ENCODE measurements at places on chromosomes 1 and 21. TPM values are rescaled to one million over a fixed set of nuclear protein-coding genes. Genes with fewer than 3 reads are reported as not detected.
A peak's percentile ranks its signal among the peaks of the same experiment; 100 is the strongest.

DNA sequence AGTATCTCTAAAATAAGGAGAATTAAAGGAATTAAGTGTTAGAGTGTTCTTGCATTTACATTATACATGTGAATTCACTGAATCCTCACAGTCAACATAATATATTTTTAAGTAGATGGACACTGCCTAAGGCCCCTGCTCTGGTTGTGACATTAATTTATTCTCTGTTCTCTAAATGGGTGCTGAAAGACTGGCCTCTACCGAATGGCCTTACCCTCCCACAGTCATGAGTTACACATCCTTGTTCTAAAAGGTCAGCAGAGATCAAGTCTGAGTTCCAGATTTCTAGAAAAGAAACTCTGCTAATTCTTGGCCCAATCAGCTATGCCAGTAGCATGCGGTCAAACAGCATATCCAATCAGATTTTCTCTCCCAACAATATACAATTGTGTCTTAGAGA, 193.2 kb downstream of the TM2D1 start:
- no peaks in the 10 kb centered on the region for H3K36me3 ChIP-seq
- DNase-seq: no peak
- H3K27ac ChIP-seq: no peak overlapping the region
- no peak overlapping the region for H3K4me3 ChIP-seq
- no peaks in the 10 kb centered on the region for H3K4me1 ChIP-seq

DNA sequence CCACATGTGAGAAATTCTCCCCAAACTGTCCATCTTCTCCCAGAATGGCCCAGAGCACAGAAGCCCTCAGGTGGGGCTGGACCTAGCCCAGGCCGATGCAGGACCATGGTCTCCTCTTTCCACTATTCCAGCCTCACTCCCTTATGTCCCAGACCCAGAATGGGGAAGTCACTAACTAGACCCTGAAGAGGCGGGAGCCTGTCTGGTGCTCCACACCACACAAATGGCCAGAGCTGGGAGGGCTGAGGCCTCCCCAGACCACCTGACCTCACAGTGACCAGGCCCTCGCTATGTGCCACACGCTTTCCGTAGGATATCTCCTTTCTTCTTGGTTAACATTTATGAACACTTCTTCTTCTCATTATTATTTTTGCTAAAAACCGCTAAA, 54.9 kb upstream of the EDN2 start:
- no peaks in the 10 kb centered on the region for H3K27me3 ChIP-seq
- H3K27ac ChIP-seq: no peak overlapping the region
- peaks cover 1% of the 10 kb centered on the region for H3K36me3 ChIP-seq
- no peak overlapping the region for H3K4me3 ChIP-seq
- peaks cover 3% of the 10 kb centered on the region for H3K4me1 ChIP-seq
- DNase-seq: no peak

Gene GSTM5
- not detected for polyA plus RNA-seq

Gene CEP350
- polyA plus RNA-seq: 21.4 TPM

DNA sequence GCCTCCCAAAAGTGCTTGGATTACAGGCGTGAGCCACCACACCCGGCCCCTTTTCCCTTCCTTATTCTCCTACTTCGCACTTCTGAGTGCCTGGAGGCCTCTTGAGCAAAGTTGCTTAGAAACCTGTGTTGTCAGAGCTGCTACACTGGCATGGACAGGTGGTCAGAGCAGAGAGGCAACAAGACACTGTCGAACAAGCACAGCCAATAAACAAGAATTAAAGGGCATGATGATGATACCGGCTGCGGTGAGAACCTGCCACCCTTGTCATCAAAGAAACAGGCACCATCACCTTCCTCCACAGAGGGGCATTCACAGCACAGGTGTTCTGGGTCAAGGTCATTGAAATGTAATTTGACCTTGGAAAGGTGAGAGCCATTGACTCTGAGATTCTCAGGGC, 23.3 kb downstream of the STUM start:
- no peak overlapping the region for H3K4me3 ChIP-seq
- no peaks in the 10 kb centered on the region for H3K36me3 ChIP-seq
- H3K4me1 ChIP-seq: no peaks in the 10 kb centered on the region
- no peak overlapping the region for H3K27ac ChIP-seq

GRCh38 chr1:181423301-181423918, 59.9 kb upstream of the CACNA1E start:
- H3K4me1 ChIP-seq: peaks cover 19% of the 10 kb centered on the region
- no peak overlapping the region for H3K27ac ChIP-seq
- H3K27me3 ChIP-seq: no peaks in the 10 kb centered on the region
- H3K4me3 ChIP-seq: no peak overlapping the region

DNA sequence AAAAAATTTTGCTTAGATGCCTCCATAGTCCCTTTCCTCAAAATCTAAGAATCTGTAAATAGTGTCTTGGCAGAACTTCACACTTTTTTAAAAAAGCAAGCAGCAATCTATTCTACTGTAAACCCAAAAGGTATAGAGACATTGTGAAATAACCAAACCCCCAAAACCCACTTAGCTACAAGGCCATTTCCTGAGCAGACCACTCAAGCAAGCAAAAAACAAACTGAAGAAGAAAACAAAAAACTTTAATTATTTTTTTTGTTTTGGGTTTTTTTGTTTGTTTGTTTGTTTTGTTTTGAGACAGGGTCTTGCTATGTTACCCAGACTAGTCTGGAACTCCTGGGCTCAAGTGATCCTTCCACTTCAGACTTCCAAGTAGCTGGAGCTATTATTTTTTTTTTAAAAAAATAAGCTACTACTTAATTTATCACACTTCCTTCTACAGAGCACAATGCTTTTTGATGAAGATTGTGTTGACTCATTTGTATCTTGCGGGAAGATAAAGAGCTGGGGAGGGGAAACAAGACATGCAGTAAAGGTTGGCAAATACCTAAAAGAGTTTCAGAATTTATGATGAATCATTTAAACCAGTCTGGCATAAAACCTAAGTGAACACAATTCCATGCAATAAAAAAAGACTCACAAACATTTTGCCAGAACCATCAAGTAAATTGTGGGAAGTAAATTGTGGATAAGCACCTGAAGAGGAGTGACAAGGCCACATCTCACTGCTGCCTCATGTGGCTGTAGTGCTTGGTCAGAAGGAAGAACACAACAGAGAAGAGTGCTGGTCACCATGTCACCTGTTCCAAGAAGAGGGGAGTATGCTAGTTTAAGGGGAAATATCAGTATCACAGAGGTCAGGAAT, 2.7 kb upstream of the PTPN22 start:
- no peak overlapping the region for H3K4me3 ChIP-seq
- DNase-seq: peak; percentile 58
- no peaks in the 10 kb centered on the region for H3K27me3 ChIP-seq
- no peaks in the 10 kb centered on the region for H3K36me3 ChIP-seq

DNA sequence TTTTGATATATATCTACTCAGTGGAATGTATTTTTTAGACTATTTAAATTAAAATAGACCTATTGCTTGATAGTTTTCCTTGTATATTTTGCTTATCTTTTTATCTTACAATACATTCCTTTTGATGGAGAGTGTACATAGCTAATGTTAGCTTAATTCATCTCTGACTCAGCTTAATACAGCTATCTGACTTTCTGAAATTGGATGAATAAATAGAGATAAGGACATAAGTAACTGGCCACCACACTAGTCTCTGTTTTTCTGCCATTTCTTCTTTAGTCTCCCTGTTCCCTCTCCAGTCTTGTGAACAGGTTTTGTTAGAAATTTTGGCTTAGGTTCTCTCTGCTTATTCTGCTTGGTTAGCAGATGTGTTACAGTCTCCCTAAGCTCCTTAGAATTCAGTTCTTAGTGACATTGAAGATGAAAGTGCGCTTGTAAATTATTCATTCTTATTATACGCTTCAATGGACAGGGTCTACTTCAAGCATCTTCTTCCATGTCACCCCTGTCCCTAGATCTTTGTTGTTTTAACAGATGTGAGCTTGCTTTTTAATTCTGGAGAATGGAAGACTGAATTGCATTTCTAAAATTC, 59.6 kb downstream of the XPR1 start:
- no peak for DNase-seq
- H3K27ac ChIP-seq: no peak overlapping the region
- no peaks in the 10 kb centered on the region for H3K36me3 ChIP-seq
- no peaks in the 10 kb centered on the region for H3K4me1 ChIP-seq
- H3K27me3 ChIP-seq: no peaks in the 10 kb centered on the region
- no peak overlapping the region for H3K4me3 ChIP-seq

DNA sequence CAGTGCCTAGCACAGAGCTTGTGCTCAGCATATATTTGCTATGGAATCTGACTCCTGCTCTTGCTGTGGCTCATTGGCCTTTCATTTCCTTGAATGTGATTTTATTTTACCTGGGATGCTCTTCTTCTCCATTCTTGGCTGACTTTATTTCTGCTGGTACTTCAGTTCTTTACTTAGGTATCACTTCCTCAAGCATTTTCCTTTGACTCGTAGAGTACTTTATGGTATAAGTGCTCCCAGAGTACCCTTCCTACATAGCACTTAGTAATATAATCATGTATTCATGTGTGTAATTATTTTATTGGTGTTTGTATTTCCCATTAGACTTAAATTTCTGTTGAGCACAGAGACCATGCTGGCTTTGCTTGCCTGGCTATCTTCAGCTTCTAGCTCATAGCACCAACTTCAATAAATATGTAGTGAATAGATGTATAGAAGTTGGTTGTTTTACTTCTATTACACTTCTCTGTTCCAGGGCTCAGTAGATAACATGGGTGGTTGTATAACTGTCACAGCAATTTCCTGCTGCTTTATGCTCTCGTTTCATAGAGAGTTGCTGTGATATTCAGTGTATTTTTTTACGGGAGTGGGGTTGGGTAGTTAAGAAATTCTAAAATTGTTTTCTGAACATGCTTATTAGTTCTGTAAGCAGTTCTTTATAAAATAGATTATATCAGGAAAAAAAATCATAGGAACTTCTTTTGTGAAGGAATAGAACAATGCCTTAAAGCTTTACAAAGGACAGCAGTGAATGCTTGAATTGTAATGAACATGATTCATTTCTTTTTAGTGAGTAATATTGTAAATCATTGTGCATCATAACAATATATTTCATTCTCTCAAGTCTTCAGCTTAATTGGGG, 112.2 kb downstream of the NEK7 start:
- H3K4me3 ChIP-seq: no peak overlapping the region
- H3K4me1 ChIP-seq: no peaks in the 10 kb centered on the region

Gene EFCAB7
- 7.2 TPM for polyA plus RNA-seq

DNA sequence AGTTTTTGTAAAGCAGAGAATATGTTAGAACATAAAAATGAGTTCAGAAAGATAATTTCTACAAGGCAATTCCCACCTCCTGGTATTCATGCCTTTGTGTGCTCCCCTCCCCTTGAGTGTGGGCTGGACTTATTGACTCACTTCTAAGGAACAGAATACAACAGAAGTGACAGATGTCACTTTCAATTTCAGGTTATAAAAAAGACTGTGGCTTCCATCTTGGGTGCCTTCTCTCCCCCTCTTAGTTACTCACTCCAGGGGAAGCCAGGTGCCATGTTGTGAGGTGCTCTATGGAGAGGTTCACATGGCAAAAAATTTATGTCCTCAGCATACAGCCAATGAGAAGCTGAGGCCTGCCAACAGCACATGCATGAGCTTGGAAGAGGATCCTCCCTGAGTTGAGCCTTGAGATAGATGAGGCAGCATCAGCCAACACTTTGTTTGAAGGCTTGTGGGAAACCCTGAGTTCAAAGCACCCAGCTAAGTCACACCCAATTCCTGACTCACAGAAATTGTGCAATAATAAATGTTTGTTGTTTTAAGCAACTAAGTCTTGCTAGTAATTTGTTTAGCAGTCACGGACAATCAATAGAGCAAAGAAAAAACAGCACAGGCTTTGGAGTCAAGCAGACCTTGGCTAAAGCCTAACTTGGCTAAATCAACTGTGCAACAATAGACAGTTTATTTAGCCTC, 73.5 kb upstream of the NGF start:
- H3K27ac ChIP-seq: no peak overlapping the region
- no peak for DNase-seq
- no peak overlapping the region for H3K4me3 ChIP-seq
- no peaks in the 10 kb centered on the region for H3K4me1 ChIP-seq
- no peaks in the 10 kb centered on the region for H3K36me3 ChIP-seq

Gene TNFSF18
- not detected for polyA plus RNA-seq

DNA sequence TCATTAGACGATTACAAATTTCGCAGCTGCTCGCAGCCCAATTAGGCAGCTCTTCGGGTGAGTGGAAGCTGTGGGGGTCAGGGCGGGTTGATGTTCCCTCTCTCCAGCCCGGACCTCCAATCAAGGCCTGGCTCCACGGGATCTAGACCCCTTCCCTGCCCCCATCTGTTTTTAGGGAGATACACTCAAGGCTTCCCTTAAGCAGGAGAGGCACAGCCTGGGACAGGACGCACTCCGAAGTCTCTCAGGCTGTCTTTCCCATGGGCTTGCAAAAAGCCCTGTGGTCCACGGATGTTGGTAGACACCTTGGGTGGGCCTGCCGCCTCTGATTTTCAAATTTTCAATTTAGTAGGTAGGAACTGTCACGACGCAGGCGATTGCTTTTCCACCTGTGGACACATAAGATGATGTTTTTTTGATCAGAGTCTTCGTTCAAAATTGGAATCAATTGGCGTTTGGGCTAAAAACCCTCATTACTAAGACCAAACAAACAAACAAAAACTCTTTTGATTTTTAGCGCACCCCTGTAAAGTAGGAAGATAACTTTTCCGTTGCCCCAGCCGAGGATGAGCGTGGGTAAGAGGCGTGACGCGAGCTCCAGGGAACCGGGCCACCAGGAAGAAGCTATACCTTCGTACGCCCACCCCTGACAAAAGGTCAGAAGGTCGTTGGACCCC, 2.5 kb upstream of the LHX8 start:
- H3K27me3 ChIP-seq: peaks cover 16% of the 10 kb centered on the region
- DNase-seq: no peak
- no peaks in the 10 kb centered on the region for H3K36me3 ChIP-seq
- no peak overlapping the region for H3K27ac ChIP-seq
